ENCODE measurements at places on chromosomes 3 and 15.

DNA sequence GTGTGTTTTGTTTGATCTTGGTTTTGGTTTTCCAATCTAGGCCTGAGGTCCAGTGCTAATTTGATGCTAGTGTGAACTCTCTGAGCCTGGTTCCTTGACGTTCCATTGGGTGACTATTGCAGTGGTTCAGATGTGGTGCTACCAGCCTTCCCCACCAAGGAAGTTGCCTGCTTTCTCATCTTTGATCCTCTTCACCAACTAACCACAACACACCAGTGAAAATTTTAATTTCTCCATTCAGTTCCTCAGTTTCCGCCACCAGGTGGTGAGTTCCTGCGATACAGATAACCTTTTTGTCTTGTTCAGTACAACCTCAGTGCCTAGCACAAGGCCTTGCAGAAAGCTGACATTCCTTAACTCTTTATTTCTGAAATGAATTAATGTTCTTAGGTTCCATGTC lies 337.4 kb upstream of the TPRG1 start:
- DNase-seq, result no peak

- DNase-seq, result no peak
Observed at GRCh38 chr3:101858464-101859030, 9.2 kb downstream of the NFKBIZ start.

DNA sequence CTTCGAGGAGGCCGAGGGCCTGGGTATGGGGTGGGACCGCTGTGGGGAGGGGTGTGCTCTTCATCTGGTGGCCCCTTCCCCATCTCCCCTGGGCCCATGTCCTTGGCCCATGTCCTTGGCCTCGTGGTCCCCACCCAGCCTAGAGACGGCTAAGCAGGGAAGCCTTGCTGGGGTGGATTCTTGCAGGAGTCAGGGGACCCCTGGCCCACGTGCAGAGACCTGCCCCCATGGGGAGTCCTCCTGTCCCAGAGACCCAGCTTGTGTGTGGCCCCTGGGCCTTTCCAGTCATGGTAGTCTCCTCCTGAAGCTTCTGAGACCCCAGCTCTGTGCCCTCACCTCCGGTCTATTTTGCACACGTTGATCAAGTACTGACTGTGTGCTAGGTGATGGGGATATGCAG lies 97.4 kb downstream of the TBC1D2B start:
- DNase-seq, result no peak

- DNase-seq, result no peak
Observed at GRCh38 chr3:151156618-151157216, 46.3 kb downstream of the GPR171 start.

- no peak for DNase-seq
Observed at GRCh38 chr3:98945101-98945524, 43.6 kb upstream of the DCBLD2 start.

GRCh38 chr3:68666429-68667136 lies 265.8 kb downstream of the TAFA4 start:
- no peak for DNase-seq

GRCh38 chr3:54123776-54124196 lies 1.4 kb downstream of the CACNA2D3 start:
- no peak for DNase-seq

DNA sequence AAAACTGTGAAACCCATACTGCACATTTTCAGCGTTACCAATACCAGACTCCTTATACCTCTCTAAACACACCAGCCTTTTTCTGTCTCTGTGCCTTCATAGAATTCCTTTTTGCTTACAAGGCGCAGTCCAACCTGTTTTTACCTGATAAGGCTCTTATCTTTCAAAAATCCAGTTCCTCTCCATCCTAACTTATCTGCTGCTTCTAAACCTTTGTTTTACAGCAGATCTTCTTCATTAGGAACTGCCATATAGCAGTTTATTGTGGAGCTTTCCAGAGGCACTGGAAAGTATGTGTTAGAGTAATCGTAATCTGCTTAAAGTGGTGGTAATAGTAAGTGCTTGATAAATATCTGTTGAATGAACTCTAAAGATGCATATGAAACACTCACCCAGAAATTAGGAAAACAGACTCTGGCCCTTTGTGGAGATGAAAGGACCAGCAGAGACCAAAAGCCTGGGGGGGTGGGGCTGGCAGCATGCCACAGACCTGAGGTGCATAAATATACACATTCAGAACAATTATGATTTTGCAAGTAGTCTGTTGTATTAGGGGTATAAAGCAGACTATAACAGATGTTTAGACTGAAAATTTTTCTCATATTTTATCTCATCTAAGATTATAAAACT lies 29.3 kb downstream of the PPP2R3A start:
- DNase-seq, result no peak

- no peak for DNase-seq
Observed at GRCh38 chr3:179147514-179147872, 664 bp upstream of the PIK3CA start.

DNA sequence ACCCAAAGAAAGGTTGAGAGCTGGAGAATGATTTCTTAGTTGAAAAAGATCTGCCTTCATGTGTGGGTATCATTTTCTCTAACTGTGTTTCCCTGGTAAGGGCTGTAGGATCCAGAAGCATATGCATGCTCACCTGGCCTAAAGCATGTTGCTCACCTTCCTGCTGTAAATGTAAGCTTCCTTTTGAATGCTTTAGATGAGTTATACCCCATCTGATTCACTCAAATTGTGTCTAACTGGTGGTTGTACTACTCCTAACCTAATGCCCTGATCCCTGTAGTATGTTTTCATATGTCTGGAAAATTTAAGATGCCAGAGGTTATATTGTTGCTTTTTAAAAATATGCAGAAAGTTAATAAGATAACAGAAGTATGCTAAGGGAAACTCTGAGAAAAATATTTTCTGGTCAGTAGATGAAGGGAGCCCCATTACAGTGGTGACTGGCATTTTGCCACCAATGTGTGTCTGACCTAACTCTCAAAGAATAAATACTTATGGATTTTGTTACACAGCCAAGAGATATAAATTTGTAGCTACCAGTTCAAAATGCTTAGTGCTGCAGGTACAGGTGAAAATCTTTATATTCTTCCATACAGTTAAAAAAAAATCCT lies 7.7 kb downstream of the FILIP1L start:
- no peak for DNase-seq

DNA sequence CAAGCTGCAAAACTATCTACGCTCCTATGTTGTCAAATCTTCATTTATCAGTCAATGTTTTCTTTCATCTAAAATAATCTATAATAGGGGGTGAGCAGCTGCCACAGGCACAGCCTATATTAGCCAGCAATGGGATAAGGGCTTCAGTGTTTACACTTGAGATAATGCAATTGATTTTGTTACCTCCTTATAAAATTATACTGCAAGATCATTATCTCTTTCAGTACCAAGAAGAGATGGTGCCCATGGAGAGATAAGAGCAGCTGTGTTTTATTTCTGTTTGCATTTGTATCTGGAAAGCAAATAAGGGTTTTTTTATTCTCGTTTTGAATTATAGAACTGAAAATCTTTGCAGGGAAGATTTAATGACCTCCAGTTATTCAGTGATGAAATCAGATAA lies 68.9 kb downstream of the PLD1 start:
- no peak for DNase-seq

GRCh38 chr15:76994001-76994400 lies 925 bp upstream of the PSTPIP1 start:
- no peak for DNase-seq

- DNase-seq, result no peak
Observed at GRCh38 chr3:24482096-24482705, 12.4 kb downstream of the THRB start.

GRCh38 chr3:150317469-150317868 lies 90.6 kb upstream of the TSC22D2 start:
- DNase-seq, result no peak

Measured in thoracic aorta (tissue), 2 donors.